Dorsolateral prefrontal cortex (tissue), 122 donors: ENCODE measurements at places on chromosomes 7 and 10.
A peak's percentile ranks its signal among the peaks of the same experiment; 100 is the strongest.

- no peak for DNase-seq
These were observed 680.5 kb downstream of the PARD3 start for GRCh38 chr10:34134602-34135001.

DNA sequence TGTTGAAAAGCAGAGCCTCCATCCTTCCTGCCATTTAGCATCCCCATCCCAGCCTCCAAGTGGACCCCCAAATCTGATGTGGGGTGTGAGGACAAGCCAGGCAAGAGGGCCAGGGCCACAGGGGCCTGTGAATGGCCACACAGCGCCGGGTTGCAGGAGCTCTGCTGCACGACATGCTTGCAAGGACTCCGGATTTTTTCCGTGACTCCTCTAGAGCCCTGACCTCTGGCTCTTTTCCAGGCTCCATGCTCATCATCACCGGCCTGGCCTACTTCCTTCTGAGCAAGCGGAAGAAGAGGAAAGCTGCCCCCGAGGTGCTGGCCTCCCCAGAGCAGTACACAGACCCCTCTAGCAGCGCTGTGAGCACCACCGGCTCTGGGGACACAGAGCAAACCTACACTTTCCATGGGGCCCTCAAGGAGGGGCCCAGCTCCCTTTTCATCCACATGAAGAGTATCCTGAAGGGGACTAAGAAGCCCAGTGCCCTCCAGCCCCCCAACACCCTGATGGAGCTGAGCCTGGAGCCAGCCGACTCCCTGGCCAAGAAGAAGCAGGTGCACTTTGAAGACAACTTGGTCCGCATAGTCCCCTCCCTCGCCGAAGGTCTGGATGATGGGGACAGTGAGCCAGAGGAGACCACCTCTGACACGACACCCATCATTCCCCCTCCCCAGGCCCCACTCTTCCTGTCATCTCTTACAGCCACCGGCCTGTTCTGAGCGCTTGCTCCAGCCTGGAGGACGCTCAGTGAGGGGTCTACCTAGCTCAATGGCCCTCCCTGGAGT is 23.5 kb downstream of the TMEM72 start:
- no peak for DNase-seq

GRCh38 chr10:56596257-56596656 is 235.2 kb upstream of the ZWINT start:
- DNase-seq, result no peak

- no peak for DNase-seq
These were observed 218.5 kb downstream of the CXCL12 start for GRCh38 chr10:44166441-44166840.

- no peak for DNase-seq
These were observed 185.2 kb upstream of the DGKB start for GRCh38 chr7:15087771-15088170.

DNA sequence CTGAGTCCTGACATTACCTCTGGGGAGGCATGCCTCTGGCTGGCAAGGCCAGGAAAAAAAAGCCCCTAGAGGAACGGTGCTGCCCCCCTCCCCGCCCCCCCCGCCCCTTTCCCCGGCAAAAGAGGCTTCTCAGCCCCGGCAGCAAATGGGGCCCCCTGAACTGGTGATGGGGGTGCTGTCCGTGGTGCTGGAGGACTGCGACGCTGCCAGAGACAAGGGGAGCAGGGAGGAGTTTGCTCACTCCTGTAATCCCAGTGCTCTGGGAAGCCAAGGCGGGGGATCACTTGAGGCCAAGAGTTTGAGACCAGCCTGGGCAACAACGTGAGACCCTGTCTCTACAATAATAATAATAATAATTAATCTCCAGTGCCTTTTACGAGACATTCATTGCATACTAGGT is 23.7 kb downstream of the SRRM3 start:
- no peak for DNase-seq

DNA sequence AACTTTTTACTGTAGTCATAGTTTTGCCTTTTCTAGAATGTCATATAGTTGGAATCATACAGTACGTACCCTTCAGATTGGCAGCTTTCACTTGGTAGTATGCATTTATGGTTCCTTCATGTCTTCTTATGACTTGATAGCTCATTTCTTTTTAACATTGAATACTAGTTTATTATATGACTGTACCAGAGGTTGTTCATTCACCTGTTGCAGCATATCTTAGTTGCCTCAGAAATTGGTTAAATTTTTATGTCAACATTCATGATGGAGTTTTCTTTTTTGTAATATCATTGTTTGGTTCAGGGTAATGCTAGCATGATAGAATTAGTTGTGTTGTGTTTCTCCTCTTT is 94.8 kb upstream of the CDK13 start:
- DNase-seq, result no peak

DNA sequence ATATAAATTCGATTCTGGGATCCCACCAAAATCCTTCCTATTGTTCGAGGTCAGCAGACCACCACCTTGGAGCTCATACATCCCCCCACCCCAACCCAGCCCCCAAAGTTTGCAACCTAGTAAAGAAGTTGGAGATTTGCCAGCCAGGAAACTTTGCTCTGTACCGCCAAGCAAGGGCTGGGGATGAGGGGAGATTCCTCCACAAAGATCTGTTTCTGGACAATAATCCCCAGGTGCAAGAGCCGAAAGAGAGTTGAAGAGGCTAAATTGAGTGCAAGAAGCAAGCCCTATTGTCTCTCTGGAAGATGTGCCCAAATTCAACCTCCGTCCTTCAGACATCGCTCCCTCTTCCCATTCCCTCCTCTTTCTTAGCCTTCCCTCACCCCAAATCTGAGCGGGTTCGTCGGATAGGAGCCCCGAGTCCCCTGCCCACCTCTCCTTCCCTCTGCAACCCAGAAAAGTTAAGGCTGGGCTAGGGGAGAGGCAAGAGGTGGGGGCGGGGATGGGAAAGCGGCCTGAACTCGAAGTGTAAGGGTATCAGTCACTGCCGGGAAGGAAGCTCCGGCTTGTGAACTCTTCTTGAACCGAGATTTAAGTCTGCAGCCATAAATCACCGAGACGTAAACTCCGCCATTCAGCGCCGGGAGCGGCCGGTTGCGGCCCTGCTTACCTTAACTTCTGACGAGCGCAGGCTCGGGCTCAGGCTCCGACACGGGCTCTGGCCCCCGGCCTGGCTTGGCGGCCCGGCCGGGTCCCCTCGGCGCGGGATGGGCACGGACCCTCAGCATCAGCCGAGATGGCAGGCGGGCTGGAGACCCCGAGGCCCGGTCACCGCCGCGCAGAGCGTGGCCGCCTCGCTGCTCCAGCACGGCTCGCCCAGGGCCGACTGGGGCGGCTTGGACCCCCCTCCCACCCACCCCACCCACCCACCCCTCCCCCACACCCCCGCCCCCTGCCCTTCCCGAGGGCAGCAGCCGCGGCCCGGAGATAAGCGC is 10.8 kb upstream of the HOXA2 start:
- no peak for DNase-seq

DNA sequence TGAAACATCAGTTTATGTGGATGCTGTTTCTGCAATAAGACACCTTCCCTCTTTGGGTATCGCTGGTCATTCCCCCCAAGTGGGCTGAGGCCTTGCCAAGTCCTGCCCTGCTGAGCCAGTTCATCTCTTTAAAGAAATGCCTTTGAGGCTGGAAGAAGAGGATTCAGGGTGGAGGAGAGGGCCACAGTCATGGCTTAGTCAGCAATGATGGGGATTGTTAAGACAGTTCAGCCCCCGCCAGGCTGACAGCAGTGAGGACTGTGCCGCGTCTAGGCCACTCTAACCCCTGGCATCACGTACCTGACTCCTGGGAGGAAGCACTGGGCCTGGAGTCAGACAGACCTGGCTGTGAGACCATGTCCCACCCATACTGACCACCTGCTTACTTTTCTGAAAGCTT is 48.3 kb downstream of the PNLIPRP2 start:
- no peak for DNase-seq

DNA sequence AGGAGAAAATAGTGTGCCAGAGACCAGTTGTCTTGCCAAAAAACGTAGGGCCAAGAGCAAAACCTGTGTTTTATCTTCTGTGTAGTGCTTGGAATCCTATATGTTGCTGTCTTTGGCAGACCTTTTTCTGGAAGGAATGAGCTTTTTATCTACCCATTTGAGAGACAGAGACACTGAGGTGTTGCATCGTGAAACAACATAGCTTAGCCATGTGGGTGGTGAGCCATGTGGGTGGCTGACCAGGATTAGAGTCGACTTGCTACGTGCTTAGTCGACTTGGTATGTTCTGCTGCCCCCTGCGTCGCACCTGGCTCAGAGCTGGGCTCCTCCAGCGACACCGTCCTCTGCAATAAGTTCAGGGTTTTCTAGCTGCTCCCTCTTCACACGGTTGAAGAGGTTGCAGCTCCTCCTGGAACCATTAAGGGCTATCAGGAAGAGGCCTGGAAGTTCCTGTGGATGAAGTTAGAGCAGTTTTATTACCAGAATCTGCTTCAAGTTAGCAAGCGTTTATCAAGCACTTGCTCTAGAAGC is 175.8 kb downstream of the SH2D4B start:
- no peak for DNase-seq

- no peak for DNase-seq
These were observed 133.3 kb downstream of the PFKFB3 start for GRCh38 chr10:6336016-6336415.

- DNase-seq, result no peak
These were observed at the start of gene PRF1 for GRCh38 chr10:70602665-70603448. PRF1 (minus strand) TSS chr10:70602741; CDS start chr10:70600902, 1,839 bp downstream.

DNA sequence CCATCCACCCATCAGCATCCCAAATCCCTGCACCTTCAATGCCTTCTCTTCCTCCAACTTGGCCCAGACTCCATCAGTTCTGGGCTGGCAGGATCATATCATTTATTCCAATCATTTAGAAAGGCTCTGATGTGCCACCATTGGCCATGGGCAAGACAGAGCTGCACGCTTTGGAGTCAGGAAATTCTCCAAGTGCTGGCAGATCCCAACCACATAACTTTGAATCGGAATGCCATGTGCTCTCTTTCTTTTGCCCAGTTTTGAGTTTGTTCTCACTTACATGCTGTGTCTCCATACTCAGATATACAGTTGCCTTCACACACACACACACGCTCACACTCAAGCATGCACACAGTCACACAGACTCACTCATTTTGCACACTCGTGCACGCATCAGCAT is 85.7 kb upstream of the GHITM start:
- no peak for DNase-seq

- no peak for DNase-seq
These were observed 266.7 kb upstream of the KLF6 start for GRCh38 chr10:4051641-4052151.

- no peak for DNase-seq
These were observed 141.1 kb downstream of the DIP2C start for GRCh38 chr10:548238-548901.

DNA sequence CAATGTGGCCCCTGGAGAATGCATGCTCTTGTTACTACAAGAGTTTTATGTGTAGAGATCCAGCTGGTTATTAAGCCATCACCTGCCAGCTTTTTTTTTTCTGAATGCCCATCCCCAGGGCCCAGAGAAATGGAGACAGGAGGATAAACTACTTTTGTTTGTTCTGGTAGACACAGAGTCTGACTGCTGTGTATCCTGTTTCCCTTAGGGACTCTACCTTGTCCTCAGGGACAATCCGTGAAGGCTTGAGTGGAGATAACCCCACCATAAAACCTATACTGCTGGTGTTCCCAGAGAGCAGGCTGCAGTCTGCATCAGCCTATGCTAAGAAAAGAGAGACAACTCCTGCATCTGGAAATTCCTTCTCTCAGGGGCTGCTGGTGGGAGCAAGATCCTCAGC is at the start of gene OR2A5:
OR2A5 (plus strand) TSS at position 301 of the 400 bp plus-strand sequence. CDS start 1,454 bp downstream, outside the sequence.
- no peak for DNase-seq

GRCh38 chr10:5895365-5895764 is 5.3 kb downstream of the FBH1 start:
- DNase-seq, result no peak

DNA sequence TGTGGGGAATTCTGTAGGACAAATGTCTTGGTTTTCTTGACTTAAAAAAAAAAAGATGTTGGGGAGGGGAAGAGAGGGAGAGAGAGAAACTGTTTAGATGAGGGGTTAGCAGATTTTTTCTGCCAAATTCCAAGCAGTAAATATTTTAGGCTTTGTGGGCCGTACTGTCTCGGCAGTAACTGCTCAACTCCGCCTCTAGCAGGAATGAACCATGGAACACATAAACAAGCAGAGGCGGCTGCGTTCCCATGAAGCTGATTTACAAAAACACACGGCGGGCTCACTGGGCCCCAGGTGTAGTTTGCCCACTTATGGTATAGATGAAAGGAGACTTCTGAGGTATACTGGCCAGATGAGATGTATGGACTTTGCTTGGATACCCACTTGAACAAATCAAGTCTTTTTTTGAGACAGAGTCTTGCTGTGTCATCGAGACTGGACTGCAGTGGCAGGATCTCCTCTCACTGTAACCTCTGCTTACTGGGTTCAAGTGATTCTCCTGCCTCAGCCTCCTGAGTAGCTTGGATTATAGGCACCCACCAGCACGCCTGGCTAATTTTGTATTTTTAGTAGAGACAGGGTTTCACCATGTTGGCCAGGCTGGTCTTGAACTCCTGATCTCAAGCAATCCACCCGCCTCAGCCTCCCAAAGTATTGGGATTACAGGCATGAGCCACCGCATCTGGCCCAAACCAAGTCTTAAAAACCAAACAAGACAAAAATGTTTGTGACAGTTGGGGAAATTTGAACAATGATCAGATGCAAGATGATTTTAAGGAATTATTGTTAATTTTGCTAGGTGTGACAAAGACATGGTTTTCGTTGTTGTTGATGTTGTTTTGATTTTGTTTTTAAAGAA is 9.7 kb upstream of the ADAMTS14 start:
- peak; percentile 29 for DNase-seq

DNA sequence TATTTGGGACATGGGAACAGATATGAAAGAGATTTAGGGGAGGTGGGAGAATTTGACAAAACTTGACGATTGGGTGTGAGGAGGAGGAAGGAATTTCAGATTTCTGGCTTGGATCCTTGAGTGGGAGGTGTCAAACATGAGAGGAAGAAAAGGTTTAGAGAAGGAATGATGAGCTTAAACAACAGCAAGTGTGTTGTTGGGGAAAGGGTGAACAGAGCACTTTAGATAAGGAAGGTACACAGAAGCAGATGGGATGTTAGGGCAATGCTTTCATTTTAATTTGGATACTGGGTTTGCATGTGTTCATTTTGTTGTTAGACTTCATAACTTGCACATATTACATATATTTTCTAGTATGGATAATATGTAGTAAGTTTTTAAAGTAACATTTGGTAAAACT is 23.2 kb downstream of the REEP3 start:
- DNase-seq, result no peak

DNA sequence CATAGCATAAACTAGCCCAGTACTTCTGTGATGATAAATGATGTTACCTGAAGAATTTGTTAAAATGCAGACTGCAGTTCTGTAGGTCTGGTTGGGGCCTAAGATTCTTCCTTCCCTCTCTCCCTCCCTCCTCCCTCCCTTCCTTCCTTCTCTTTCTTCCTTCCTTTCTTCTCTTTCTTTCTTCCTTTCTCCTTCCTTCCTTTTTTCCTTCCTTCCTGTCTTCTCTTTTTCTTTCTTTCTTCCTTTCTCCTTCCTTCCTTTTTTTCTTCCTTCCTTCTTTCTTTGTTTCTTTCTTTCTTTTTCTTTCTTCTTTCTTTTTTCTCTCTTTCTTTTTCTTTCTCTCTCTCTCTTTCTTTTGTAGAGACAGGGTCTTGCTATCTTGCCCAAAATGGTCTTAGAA is 3.7 kb upstream of the SLC25A28 start:
- DNase-seq, result no peak

- no peak for DNase-seq
These were observed 86.0 kb downstream of the FANK1 start for GRCh38 chr10:125982260-125982948.
